KG1 (cell line): ENCODE measurements at places on chromosomes 11 and 22.
A peak's percentile ranks its signal among the peaks of the same experiment; 100 is the strongest.

GRCh38 chr22:27992294-27993165, 73.5 kb upstream of the PITPNB start:
- no peak for DNase-seq

- no peak for DNase-seq
These were observed 11.5 kb downstream of the CTNND1 start for GRCh38 chr11:57773026-57773598.

GRCh38 chr22:17117890-17118289, 3.3 kb downstream of the TMEM121B start:
- DNase-seq = peak; percentile 46

DNA sequence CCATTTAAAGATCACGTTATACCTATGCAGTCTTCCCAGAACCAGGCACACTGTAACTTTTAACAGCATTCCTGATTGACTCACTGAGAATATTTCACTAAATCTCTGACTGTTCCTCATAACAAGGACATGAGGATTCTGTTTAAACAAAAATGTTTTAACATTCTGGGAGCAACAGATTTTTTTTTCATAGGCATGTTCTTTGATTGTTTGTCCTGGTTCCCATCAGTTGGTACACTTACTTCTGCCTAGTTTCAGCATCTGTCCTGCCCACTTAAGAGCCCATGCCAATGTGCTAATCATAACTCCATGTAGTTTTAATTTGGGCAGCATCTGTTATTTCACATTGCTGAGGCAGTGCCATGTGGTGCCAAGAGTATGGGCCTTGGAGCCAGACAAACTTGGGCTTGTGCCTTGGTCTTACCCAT, 138.5 kb upstream of the CTSC start:
- DNase-seq = no peak

DNA sequence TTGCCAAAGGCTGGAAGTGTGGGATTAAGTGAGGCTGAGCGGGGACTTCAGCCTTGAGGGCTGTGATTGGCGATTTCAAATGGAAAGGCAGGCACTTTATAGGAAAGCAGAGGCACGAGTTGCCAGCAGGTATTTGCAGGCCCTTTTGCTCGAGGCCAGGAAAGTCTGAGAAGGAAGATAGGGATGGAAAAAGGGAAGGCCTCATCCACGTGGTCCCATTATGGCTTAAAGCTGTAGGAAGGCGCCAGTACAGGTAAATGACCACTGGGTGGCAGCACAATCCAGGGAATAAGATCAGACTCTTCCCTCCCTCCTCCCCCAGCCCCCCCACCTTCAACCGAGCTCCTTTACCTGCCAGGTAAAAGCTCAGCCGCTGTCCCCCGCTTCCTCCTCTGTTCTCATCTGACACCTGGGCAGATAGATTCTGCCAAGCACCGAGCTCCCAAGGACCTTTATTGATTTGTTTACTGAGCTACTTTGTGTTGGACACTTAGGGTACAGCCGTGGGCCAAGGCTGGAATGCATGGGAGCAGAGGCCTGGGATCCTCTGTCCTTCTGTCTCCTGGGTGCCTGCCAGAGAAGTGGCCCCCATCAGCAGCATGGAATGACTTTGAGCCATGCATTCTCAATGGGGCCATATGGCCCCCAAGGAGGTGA, 7.5 kb downstream of the P2RX3 start:
- peak; percentile 76 for DNase-seq

- DNase-seq = no peak
These were observed 267.6 kb downstream of the KIRREL3 start for GRCh38 chr11:126732981-126733380.

- DNase-seq = no peak
These were observed 1566.2 kb upstream of the TENM4 start for GRCh38 chr11:81007046-81007445.

GRCh38 chr11:66465373-66466224, 1.1 kb upstream of the PELI3 start:
- DNase-seq = no peak

DNA sequence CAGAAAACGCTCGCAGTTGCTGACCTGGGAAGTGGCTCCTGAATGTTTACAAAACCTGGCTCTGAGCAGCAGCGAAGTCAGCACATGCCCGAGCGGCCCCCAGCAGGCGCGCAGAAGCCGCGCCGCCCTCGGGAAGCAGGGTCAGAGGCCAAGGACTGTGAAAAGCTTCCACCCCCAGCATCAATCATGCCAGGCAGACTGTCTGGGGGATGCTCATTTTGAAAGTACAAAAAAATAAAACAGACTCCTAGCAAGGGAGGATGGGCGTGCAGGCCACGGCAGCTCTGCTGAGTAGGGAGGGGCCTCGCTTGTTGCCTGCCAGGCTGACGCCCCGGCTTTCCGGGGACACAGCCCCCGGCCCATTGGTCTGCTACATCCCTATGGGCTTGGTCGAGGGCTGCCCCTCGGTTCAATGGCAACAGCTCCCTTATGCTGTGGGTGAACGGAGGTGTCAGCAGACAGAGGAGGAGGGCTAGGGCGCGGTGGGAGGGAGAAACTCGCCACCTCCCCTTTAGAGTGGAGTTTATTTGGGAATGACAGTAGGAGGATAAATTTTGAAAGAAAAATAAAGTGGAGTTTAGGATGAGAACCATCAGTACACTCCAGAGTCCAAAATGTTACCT, 37.7 kb upstream of the GNB1L start:
- DNase-seq = no peak

- no peak for DNase-seq
These were observed 856.4 kb downstream of the LRRC4C start for GRCh38 chr11:40602866-40603552.

- no peak for DNase-seq
These were observed 20.3 kb downstream of the CCDC83 start for GRCh38 chr11:85875505-85875904.

- DNase-seq = no peak
These were observed 6.8 kb downstream of the PPP2R1B start for GRCh38 chr11:111759376-111759775.

DNA sequence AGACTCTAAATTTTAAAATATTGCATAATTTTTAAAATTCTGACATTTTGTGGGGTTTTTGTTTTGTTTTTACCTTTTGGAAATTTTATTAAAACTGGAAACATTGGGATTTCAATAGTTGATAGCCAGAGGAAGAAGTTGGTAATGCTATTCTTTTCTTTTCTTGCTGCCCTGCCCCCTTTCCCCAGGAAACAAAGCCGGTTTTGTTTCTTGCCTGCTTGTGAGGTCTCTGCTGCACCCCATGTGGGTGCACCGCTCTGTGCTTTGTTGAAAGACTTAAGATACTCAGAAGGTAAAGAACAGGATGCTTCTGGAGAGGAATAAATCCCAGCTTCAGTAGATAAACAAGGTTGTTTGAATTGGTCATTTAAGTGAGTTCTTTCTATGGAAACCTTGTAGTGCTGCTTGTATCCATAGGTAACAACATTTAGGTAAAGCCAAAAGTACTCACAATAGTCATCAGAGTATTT, 87.5 kb downstream of the YAP1 start:
- no peak for DNase-seq

- no peak for DNase-seq
These were observed 155.8 kb downstream of the C11orf91 start for GRCh38 chr11:33544593-33545373.

- DNase-seq = no peak
These were observed 175.7 kb upstream of the API5 start for GRCh38 chr11:43135966-43136534.

DNA sequence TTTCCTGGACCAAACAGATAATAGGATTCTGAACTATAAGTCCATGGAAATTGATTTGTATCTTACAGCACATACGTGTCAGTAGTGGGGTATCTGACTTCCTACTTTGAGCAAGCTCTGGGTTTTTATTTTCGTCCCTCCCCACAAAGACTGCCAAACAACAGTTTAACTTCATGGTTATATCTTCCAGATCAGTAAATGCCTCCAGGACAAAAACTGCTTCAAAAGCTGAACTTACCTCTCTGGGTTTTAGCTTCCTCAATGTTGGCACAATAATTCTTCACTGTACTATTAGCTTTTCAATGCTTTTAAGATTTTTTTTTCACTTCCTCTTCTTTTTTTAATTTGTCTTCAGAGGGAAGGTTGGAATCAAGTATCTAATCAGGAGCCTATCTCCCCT, 4.2 kb upstream of the DPF2 start:
- peak; percentile 88 for DNase-seq

DNA sequence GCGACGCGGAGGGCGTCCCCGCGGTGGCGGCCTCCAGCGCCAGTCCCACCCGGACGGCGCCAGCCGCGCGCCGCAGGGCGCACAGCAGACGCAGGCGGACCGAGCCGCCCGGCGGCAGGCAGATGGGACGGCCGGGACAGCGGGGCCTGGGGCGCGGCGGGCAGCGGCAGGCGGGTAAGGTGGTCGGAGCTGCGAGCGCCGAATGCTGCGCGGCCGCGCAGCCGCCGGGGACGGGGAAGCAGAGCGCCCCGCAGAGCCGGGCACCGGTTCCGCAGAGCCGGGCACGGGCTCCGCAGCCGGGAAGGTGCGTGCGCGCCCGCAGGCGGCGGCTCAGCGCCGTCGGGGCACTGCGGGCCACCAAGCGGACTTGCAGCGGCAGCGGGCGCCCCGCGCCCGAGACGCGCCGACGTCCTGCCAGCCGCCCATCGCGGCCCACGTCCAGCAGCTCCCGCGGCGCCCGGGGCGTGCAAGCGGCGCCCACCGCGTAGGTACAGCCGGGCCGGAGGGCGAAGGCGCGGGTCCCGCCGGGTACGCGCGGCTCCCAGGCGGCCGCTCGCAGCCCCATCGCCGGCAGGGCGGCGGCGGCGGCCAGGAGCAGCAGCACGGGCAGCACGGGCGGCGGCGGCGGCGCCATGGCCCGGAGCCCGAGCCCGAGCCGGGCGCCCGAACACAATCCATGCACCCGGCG, 739 bp downstream of the CELSR1 start:
- no peak for DNase-seq

GRCh38 chr22:49632199-49633009, 195.3 kb downstream of the BRD1 start:
- no peak for DNase-seq

DNA sequence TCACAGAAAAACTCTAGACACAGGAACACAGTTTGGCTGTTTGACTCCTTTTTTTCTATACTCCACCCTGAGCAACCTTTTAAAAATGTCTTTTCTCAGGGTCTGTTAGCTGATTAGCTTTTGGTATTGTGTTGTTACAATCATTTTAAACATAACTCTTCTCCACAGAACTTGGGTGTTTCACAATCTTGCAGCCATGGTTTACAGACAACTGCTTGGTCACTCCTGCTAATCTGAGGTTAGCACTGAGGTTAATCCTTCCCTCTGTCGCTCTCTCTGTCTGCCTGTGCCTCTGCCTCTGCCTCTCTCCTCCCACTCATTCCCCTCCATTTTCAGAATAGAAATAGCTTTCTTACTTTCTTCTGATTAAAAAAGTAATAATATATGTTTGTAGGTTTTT, 62.4 kb upstream of the ZBED5 start:
- DNase-seq = peak; percentile 34

DNA sequence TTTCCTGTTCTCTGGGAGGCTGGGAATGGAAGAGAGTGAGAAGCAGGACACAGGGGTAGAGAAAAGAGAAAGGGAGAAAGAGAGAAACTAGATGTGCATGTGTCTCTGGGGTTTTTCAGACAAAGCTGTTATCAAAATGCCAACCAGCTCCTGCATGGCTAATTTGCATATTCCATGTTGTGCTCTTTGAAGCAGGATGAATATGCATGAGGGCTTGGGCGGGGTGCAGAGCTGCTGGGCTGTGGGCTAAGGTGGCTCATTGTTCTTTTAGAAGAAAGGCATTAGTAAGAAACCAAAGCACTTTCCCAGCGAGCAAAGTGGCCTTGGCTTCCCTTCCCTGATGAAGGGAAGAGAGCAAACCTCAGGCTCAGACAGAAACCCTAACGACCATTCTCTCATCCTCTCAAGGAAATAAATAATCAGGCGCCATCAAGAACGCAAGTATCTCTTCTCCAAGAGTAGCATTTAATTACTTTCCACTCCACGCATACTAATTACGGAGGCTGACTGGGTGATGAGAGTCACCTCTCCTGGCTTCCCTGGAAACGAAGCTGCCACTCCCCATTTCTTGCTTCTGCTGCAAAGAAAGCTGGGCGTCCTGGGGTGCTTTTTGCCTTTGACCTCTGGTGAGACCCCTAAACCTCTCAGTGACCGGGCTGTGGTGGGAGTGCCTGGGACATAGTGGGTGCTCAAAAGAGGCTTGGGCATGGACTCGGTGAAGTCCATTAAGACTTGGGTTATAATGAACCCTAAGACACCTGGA, 54.2 kb downstream of the FEZ1 start:
- no peak for DNase-seq

- no peak for DNase-seq
These were observed 141.3 kb downstream of the ATXN10 start for GRCh38 chr22:45812910-45813309.

GRCh38 chr11:69227271-69227670, 66.7 kb upstream of the MYEOV start:
- DNase-seq = no peak

- no peak for DNase-seq
These were observed 4.0 kb downstream of the DEAF1 start for GRCh38 chr11:690738-691633.

- DNase-seq = no peak
These were observed 1517.0 kb downstream of the TBC1D22A start for GRCh38 chr22:48279461-48279756.

DNA sequence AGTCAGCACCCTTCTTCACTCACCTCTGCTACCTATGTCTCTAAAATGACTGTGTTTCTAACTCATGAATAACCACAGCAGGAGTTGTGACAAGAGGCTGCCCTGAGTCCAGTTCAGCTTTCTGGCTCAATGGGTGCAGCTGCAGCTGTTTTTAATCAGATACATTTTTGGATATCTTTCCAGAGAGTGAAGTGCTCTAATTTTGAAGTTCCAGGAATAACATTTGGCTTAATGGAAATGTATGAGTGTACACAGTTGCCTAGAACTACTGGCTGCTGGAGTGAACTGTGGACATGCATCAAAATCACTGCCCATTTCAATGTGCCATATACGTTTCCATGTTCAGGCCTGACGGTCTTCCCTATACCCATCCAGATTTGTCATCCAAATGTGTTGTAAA, 769.5 kb upstream of the ANO3 start:
- DNase-seq = no peak

DNA sequence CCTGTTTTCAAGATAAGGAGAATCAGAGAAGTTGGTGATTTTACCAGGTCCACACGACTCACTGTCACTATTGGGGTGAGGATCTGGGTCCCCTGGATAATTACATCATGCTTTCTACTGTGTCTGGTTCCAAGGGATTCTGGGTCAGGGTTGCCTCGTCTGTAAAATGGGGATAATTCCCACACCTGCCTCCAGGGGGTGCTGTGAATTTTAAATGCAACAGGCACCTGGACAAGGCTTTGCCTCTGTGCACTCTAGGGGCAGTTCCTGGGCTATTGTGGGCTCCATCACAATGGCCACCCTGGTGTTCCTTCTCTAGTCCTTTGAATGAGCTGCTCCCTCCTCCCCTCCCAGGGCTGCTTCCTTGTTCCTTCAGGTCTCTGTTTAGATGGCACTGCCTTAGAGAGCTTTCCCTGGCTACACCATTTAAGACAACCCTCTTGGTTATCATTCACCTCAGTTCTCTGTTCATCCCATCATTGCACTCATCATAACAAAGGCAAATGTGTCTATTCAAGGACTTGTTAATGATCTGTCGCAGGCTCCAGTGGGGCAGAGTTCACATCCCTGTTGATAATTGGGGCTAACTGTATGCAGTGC, 178.6 kb downstream of the MIAT start:
- DNase-seq = peak; percentile 12

GRCh38 chr11:61007383-61007955, 36.0 kb downstream of the CD6 start:
- DNase-seq = no peak

- no peak for DNase-seq
These were observed 441.2 kb downstream of the LRRC4C start for GRCh38 chr11:41018224-41018623.

- DNase-seq = no peak
These were observed 237.8 kb downstream of the GRIK4 start for GRCh38 chr11:120749395-120749794.
